ENCODE measurements at places on chromosomes 13 and 19.

DNA sequence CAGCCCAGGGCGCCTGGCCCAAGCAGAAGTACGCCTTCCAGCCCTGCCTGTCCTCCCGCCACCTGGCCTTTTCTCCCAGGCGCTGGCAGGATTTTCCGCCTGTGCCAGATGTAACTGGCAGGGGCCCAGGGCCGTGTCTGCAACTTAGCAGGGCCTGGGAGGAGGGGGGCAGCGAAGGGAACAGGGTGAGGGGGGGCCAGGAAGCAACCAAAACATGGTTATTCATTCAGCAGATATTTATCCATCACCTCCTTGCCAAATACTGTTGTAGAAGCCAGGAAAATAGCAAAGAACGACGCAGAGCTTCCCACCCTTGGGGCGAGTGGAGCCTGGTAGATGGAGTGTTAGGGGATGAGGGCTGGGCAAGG lies 5.6 kb downstream of the TLE6 start:
- no peak for DNase-seq

DNA sequence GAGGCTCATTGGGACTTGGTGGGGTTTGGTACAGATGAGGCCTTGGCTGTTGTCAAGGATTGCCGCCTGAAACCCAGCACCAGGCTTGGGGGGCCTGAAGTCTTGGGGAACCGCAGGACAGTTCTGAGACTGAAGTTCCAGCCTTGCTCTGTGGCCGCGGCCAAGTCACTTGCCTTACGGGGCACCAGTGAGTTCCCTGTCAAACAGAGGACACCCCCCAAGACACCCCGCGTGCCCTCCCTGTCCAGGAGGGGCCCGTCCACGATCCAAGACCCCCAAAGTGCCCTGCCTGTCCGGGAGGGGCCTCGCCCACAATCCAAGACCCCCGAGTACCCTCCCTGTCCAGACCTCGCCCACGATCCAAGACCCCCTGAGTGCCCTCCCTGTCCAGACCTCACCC lies 2.5 kb downstream of the CDC34 start:
- no peak for DNase-seq

DNA sequence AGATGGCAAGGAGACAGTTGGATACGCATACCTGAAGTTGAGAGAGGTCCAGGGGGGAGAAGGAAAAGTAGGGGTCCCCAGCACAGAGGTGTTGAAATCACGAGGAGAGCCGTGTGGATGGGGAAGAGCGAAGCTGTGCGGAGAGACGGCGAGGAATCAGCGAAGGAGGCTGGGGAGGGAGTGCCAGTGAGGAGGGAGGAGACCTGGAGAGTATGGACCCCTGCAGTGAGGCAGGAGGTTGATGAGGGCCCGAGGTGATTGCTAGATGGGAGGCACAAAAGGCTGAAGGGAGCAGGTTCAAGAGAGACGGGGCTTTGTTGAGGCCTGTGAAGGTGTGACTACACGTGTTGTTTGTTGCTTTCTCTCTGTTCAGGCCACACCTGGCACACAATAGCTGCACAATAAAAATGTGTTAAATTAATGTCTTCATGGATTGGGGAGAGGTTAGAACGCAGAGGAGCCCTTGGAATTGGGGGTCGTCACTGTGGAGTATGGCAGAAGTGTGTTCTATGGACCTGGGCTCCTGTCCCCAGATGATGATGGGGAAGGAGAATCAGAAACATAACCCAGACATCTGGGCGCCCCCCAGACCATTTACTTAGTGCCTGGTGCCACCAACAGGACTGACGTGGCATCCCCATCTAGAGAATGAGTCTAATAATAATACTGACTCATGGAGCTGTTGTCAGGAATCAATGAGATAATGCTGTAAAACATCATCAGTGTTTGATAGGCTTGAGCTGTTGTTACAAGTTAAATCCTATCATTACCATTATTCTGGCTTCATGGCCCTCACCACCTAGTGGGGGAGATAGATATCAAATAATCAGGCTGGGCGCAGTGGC lies 137.5 kb downstream of the SIPA1L3 start:
- no peak for DNase-seq

DNA sequence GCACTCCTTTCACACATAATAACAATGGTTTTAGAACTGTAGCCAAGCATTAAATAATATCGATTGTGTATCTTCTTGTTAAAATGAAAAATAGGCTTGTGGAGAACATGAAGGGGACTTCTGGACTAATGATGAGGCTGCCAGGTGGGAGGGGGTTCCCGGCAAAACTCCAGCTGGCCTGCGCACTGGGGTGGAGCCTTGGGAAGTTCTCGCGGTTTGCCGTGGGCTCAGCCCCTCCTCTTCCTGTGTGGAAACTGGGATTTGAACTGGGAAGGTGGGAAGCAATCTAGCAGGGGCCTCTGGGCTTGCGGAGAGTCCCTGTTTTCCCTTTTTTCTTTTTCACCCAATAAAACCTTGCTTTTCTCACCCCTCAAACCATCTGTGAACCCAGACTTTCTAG lies 113.7 kb upstream of the SLITRK1 start:
- DNase-seq = no peak

GRCh38 chr19:46320559-46320958 lies 23.7 kb downstream of the HIF3A start:
- no peak for DNase-seq

DNA sequence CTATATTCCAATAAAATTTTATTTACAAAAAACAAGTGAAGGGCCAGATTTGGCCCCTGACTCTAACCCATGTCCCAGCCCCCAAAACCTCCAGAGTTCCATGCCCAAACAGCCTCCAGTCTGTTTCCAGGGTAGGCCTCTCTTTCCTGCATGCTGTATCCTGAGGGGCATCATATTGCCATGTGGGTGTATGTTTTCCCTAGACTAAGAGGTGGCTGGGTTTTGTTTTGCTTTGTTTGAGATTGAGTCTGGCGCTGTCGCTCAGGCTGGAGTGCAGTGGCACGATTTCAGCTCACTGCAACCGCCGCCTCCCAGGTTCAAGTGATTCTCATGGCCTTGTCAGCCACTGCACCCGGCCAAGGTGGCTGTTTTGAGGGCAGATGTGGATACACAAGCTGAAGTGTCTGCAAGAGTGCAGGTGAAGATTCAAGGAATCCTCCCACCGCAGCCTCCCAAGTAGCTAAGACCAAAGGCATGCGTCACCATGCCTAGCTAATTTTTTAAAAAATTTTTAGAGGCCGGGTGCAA lies 23.6 kb upstream of the LSM14A start:
- DNase-seq = no peak

GRCh38 chr13:113454936-113455335 lies 1.6 kb upstream of the ADPRHL1 start:
- DNase-seq = no peak

DNA sequence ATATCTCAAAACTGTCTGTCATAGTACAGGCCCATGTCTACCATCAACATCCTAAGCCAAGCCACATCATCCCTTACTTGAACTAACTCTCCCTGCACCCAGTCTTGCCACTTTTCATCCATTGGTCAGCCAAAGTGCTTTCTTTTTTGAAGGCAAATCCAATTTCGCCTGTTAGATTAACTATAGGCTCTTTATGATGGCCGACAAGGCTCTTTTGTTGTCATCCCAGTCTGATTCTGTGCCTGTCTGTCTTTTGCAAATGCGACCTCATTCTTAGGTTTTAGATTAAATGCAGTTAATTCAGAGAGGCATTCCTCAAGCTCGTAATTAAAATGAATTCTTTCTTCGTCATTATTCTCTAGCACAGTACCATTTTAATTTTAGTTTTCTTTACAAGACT lies 148.3 kb downstream of the HS6ST3 start:
- no peak for DNase-seq

- peak; percentile 55 for DNase-seq
Measured at GRCh38 chr19:2016041-2016807, 710 bp upstream of the BTBD2 start.

DNA sequence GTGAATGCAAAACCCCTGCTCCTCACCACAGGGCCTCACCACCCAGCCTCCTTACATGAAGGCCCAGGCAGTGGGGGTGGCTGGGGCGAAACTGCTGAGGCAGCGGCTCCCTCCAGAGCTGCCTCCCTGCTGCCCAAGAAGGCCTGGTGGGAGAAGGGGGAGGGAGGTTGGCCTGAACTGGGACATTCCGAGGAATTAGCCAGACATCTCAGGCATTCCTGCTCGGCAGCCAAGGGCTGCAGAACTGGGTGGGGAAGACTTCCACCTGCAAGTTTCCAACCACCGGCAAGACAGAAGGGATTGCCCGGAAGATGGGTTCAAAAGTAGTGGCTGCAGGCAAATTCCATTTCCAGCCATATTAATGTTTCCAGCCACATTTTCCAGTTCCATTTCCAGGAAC lies 2.3 kb upstream of the PSPN start:
- DNase-seq = no peak

- no peak for DNase-seq
Measured at GRCh38 chr13:109938255-109938936, 152.0 kb upstream of the IRS2 start.

DNA sequence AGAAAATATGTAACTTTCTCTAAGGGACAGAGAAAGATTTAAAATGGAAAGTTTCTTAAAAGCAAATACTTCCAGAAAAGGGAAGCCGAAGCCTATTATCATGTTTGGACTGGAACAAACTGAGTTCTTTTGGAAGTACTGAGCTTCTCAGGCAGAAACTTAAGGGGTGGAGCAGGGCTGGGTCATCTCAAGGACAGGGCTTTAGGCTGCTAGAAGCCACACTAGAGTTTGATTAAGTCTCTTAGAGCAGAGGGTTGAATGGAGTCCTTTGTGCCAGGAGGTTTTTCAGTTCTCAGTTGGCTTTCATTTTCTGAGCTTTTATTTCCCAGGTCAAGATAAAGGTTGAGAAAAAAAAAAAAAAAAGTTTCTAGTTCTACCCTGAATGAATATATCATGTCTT lies 432.7 kb downstream of the SLITRK5 start:
- no peak for DNase-seq

- no peak for DNase-seq
Measured at GRCh38 chr13:20877902-20878301, 24.6 kb downstream of the XPO4 start.

GRCh38 chr13:94209117-94209516 lies 270.4 kb downstream of the DCT start:
- no peak for DNase-seq

GRCh38 chr13:99686944-99687411 lies 185.7 kb downstream of the TM9SF2 start:
- DNase-seq = no peak

- peak; percentile 37 for DNase-seq
Measured at GRCh38 chr13:41411522-41411921, 45.8 kb upstream of the RGCC start.

- peak; percentile 84 for DNase-seq
Measured at GRCh38 chr19:29671393-29672160, 6.3 kb downstream of the PLEKHF1 start.

GRCh38 chr19:54155694-54156093 lies 3.8 kb downstream of the LENG1 start:
- no peak for DNase-seq

DNA sequence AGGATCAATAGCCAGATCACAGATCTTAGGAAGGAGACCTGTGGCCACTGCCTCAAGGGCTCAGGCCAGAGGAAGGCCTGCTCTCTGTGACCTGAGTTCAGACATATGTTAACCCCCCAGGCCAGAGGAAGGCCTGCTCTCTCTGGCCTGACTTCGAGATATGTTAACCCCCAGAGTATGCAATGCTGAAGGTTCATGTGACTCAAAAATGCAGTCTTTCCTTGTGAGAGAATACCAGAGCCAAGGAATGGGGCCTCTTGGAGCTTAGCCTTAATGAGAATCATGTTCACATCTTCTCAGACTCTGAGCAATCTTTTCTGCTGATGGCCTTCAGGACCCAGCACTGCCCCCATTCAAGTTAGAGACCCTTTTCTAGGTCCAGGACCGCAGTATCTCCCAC lies 36.7 kb downstream of the MBNL2 start:
- no peak for DNase-seq

GRCh38 chr19:7921967-7922835 lies 2.1 kb downstream of the SNAPC2 start:
- DNase-seq = no peak

DNA sequence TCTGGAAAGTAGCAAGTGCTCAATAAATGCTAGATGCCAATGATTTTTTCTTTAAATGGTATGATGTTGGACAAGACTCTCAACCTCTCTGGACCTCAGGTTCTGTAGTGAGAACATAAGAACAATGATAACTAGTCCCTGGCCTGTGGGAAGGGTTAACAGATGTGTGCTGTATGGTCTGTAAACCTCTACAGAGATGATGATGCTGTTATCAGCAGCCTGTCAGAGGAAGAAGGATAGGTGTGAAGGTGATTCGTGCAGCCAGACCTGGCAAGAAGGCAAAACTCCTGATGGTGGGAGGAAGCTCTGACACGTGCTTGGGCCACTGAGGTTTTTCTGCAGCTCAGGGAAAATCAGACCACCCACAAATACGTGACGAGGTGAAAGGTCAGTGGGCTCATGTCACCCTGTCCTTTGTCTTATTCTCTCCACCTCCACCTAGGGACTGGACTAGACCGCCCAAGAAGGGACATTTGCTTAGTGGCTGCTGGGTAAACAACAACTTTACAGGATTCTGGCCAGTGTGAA lies 36.7 kb upstream of the UBL3 start:
- DNase-seq = no peak

DNA sequence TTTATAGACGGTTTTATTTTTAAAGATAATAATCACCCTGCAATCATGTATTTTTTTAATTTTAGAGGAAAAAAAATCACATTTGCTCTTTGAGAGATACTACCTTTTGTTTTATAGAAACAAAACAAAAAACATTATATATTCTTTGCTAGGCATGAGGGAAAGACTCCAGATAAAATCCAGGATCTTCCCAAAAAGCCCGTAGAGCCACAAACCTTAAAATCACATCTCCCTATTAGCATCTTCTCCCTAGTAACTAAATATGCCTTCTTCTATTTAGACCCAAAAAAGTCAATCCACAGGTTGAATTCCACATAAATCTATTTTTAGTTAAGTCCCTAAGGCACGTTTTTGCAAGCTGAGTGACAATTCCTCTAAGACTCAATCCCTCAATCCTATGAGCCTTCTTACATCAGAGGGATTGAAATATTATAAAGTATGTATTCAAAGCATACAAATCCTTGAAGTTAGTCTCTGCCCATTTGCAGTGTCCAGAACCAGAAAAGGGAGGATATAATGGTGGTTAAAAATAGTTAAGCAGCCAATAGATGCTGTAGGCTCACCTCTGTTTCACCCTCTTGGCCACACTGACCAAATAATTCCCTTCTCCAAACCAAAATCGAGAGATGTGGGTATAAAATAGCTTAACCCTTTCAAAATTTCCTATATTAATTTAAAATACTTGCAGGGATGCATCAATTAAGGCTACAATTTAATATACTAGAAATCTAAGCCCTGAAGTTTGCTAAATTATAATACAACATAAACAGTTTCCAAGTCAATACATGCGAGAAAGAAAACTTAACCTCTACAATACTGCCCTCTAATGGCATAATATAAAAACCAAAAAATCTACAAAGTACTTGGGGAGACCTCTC lies 64.0 kb downstream of the SERP2 start:
- peak; percentile 60 for DNase-seq

DNA sequence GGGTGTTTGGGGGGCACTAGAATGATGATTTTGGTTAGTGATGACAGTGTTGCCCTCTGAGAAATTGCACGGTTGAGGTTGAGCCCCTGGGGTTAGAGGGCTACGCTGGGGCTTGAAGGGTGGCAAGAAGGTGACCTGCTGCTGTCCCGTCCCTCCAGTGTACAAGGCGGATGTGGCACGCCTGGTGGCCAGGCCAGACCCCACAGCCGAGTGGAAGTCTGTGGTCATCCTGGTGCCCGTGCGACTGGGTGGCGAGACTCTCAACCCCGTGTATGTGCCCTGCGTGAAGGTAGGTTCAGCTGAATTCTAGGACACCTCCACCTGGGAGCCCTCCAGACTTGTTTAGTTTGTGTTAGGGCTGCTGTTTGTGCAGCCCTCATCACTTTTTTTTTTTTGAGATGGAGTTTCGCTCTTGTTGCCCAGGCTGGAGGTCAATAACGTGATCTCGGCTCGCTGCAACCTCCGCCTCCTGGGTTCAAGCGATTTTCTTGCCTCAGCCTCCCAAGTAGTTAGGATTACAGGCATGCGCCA lies 5.1 kb downstream of the ATG4D start:
- DNase-seq = no peak
